ENCODE measurements at places on chromosomes 1 and 21. TPM values are rescaled to one million over a fixed set of nuclear protein-coding genes. Genes with fewer than 3 reads are reported as not detected.

GRCh38 chr1:39089931-39090521 lies 63.9 kb downstream of the NDUFS5 start:
- no peak for DNase-seq

GRCh38 chr1:220921498-220921897 lies 42.3 kb downstream of the HLX start:
- DNase-seq: no peak

Gene HSD3B1
- total RNA-seq: not detected

Gene HSD3B2
- total RNA-seq: not detected

Gene AURKAIP1
- 151 TPM for total RNA-seq

Gene SDCCAG8
- 29.4 TPM for total RNA-seq

- DNase-seq: no peak
Measured at GRCh38 chr1:202074985-202075384, 47.7 kb upstream of the GPR37L1 start.

GRCh38 chr21:31475223-31475622 lies 131.2 kb upstream of the TIAM1 start:
- DNase-seq: no peak

Gene NRIP1
- 24.0 TPM for total RNA-seq

- DNase-seq: peak; percentile 30
Measured at GRCh38 chr1:221743416-221744208, 1.7 kb upstream of the DUSP10 start.

Gene HPDL
- total RNA-seq: 5.6 TPM

DNA sequence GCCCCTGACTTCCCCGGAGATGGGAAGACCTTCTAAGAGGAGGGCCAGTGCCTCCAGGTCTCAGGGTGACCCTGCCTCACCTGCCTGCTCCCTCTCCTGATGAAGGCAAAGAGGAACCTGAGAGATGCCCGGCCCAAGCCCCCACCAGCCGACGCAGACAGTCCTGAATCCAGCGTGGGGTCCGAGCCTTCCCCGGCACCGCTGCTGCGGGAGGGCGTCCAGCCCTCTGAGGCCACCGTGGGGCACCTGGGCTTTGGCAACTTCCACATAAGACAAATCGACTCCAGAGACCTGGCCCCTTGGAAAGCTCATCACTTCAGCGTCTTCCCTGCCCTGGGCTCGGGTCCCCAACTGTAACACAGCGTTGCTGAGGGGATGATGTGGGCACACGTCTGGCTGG lies 122.2 kb downstream of the CASZ1 start:
- DNase-seq: no peak

GRCh38 chr1:162822391-162823200 lies 32.1 kb downstream of the HSD17B7 start:
- DNase-seq: peak; percentile 25

DNA sequence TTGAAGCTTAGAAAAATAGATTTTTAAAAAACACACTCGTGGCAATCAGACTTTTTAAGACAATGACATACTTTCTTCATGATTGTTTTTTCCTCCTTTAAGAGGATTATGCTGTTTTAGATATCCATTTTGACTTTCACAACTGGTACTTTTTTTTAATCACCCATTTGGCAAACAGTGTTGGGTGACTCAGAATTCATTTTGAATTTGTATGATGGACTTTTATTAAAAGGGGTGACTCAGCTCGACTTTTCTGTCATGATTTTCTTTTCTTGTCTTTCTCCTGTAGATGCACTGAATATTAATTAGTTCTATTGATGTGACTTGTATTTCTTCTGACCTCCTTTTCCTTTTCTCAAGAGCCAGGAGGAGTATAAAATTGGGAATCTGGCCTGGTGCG lies 44.7 kb downstream of the FMN2 start:
- DNase-seq: no peak

Gene CHI3L1
- total RNA-seq: not detected

- DNase-seq: no peak
Measured at GRCh38 chr1:5646486-5647149, 345.6 kb downstream of the NPHP4 start.

GRCh38 chr1:96682056-96682455 lies 39.5 kb upstream of the PTBP2 start:
- DNase-seq: no peak

DNA sequence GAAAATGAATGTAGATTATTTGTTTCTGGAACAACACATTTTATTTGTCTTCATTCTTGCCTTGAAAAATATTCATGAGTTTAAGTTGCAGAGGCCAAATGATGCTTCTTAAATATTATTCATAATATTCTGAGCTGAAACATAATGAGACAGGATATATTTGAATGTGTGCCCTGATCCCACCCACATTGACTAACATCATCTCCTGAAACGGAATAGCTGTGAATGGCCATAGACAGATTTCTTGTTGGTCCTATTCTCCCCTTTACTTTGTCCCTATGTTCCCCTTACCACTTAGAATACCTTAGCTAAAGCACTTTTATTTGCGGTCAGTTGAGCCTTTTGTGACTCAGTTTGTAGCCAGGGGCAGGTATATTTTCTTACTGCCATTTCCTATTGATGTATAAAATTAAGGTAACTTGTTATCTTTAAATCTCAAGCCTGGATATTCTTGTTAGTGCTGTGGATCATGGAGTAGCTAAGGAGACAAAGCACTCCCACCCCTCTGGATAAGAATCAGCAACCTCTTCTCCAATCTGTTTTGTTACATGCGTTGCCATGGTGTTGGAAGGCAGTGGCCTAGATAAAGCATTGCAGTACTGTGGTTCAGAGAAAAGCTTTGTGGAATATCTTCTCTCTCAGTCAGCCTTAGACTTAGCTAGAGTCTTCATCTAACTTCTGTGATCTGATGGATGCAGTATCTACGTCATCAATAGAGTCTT lies 478.5 kb upstream of the DEPDC1 start:
- DNase-seq: no peak

Gene CCDC181
- total RNA-seq: 0.78 TPM

Gene TFF2
- total RNA-seq: not detected

DNA sequence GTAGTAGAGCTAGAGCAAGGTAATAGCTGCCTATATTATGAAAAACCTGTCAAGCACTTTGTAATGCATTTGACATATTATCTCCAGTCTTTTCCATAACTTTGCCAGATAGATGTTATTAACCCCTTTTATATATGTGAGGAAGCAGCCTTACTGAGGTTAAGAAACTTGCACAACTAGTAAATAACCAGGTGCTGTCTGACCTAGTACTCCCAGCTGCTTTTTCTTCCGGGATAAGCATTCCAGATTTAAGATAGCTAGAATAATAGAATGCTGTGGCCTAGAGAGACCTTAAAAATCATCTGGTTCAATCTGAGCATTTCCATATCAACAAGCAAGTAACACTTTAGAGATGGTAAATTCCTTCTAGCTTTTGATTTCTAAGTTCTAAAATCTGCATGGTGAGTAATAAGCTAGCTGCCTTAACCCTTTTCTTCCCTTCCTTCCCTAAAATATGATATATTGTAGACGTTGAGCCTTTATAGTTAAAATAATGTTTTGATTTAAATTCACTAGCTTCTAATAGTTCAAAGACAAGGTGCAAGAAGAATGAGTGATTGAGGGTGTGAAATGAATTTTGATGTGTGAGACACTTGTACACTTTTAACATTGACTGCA lies 1.8 kb downstream of the SH3GLB1 start:
- DNase-seq: peak; percentile 44

Gene ITGB3BP
- total RNA-seq: 26.6 TPM

DNA sequence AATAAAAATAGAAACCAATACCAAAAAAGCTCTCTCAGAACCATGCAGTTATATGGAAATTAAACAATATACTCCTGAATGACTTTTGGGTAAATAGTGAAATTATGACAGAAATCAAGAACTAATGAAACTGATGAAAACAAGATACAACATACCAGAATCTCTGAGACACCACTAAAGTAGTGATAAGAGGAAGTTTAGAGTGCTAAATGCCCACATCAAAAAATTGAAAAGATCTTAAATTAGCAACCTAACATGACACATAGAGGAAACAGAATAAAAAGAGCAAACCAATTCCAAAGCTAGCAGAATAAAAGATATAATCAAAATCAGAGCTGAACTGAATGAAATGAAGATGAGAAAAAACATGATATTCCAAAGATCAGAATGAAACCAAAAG lies 430.9 kb downstream of the LTN1 start:
- DNase-seq: no peak

- DNase-seq: no peak
Measured at GRCh38 chr1:20166051-20166450, 19.8 kb upstream of the UBXN10 start.

Gene CDKN2C
- total RNA-seq: 19.8 TPM

Gene IL23R
- not detected for total RNA-seq

DNA sequence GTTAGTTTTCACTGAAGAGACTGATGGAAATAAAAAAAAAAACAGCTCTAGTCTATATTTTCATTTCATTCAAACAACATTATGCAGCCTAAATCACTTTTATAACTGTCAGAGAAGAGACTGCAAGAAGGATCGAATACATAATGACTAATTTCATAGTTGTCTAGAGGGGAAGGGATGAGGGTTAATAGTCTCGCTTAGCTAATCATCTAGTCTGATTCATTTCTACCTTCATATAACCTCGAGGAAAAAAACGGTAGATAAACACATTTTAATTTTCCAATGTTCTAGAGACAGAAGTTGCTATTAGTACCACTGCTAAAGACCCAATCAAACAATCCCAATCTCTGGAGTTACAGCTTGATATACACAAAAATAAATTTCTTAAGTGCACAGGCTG lies 3.5 kb downstream of the FUBP1 start:
- DNase-seq: peak; percentile 51

GRCh38 chr1:244794071-244794470 lies 41.4 kb upstream of the COX20 start:
- DNase-seq: no peak

Gene C1orf56
- 3.5 TPM for total RNA-seq

DNA sequence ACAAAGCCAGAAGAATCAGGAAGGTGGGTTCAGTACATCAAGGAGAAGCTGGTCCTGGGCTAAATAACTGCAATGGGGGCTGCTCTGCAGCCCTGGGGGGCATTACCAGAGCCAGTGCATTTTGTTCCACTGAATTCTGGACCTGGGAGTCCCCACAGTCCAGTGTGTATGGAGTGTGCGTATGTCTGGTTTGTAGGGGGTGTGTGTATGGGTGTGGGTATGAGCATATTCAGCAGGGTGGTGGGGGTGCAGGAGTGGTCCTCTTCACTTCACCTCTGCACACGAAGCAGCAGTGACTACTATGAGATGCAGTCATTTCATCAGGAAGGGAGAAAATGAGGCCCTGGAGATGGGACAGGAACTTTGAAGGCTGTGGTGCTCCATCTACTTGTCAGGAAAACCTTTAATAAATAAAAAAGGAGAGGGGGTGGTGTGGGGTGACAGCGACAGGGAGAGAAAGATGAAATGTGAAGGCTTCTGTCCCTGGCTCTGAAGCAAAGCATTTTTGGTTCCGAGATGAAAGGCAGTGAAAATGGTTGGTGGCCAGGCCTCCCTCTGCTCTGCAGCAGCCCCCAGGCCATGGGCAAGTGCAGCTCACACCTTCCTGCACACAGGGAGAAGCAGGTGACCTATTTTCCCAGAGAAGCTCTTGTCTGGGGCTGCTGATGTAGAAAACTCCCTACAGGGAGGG lies 121.5 kb upstream of the CACHD1 start:
- no peak for DNase-seq

DNA sequence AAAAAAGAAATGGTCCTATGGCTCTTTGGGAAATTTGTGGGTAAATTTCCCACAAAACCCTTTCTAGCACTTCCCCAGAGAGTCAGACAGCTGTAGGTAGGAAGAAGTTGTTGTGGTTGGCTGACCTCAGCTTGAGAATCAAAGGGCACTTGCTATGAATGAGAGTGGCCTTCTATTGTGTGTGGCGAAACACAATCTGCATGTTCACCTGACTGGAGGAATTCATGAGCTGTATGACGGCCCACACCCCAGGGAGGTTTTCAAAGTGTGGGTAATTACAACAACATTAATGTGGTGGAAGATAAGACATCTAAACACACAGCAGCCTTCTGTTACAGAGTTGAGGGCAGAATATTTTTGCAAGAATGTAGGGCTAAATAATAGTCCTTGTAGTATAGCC lies 38.8 kb downstream of the NGF start:
- DNase-seq: no peak

Gene PMVK
- total RNA-seq: 22.6 TPM

Gene ZNF593OS
- total RNA-seq: not detected

Gene PPP1R15B
- 41.7 TPM for total RNA-seq

Gene SYT14
- 0.18 TPM for total RNA-seq

Gene USP21
- total RNA-seq: 19.7 TPM

DNA sequence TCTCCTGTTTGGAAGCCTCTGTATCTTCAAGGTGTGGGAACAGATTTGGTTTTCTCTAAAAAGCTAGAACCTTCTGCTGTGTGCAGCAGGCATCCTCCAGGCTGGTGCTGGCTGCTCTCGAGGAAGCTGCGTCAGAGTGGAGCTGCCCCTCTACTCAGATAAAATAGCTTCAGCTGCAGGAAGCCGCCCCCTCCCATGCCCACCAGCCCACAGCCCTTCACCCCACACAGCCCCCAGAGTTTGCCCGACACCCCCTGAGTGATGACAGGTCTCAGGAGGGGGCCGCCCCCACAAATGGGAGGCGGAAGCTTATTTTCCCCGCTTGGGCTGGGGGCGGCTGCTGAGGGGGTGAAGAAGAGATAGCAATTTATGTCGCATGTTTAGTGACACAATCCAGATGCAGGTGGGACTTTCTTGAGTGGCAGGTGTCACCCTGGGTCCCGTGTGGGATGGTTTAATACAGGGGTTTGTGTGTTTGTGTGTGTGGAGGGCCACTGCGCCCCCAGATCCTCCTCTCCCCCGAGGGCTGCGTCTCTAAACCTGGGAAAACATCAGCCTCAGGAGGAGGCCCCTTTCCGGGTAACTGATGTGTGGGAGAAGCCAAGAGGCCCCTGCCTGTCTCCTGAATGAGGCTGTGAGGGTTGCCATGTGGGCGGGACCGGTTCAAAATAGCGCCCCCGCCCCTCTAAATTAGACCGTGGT lies 55.4 kb downstream of the STUM start:
- no peak for DNase-seq

- no peak for DNase-seq
Measured at GRCh38 chr21:31875496-31876015, 2.7 kb downstream of the HUNK start.

Gene FAM163A
- total RNA-seq: not detected

GRCh38 chr21:27581168-27581567 lies 614.3 kb upstream of the ADAMTS5 start:
- no peak for DNase-seq

- peak; percentile 54 for DNase-seq
Measured at GRCh38 chr1:154151311-154151710, 3.6 kb downstream of the NUP210L start.

Gene RPE65
- not detected for total RNA-seq

Gene TDRD10
- 6.1 TPM for total RNA-seq

GRCh38 chr1:19780267-19780877 lies 19.3 kb downstream of the TMCO4 start:
- DNase-seq: no peak

- no peak for DNase-seq
Measured at GRCh38 chr1:115183721-115184259, 94.5 kb upstream of the TSPAN2 start.

GRCh38 chr1:25871086-25871703 lies 4.3 kb downstream of the PAQR7 start:
- DNase-seq: no peak
